ENCODE measurements at places on chromosomes 16 and 17.

GRCh38 chr17:7407485-7408251, at the start of gene NLGN2:
Gene NLGN2, plus strand, starts transcription at chr17:7407845. Its CDS starts 411 bp downstream, at chr17:7408256.
- no peak for DNase-seq

GRCh38 chr16:55250701-55251100, 73.3 kb upstream of the IRX6 start:
- no peak for DNase-seq

- no peak for DNase-seq
These were observed 54.4 kb upstream of the ICAM2 start for GRCh38 chr17:64074704-64075426.

DNA sequence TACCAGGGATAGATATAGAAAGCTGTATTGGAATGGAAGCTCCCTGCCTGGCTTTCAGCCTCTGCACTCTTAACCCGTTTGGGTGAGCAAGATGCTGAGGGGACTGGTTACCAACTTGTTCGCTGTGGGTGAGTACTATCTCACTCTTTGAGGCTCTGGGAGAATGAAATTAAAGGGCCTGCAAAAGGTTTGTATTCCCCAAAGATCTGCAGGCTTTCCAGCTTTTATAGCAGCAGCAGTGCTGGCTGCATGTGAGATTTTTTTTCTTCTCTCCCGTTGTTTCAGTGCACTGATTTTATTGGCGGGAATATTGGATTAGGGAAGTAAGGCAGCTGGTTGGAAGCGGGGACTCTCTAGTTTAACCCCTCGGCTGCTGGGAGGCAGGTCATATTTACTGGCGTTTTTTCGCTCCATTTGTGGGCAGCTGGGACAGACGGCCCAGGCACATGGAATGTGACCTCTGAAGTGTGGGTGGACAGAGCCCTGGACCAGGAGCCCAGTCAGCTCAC, 30.9 kb downstream of the C17orf75 start:
- no peak for DNase-seq

DNA sequence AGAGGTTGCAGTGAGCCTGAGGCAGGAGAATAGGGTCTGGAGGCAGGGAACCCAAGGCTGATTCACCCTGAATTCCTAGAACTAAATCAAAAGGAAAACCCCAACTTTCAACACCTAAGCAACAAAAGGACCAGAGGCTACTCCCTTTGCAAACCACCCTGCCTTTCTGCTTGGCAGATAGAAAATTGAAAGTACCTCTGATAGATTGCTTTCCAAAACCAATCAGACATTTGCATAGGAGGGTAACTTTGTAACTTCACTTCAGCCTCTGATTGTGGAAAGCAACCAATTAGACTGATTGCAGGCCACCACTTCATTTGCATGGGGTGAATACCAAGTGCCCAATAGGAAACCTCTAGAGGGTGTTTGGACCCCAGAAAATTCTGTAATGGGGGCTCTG, 10.9 kb upstream of the TMEM98 start:
- DNase-seq, result no peak

GRCh38 chr16:10410469-10410868, 24.6 kb downstream of the ATF7IP2 start:
- no peak for DNase-seq

GRCh38 chr17:58789160-58789559, 33.5 kb downstream of the PPM1E start:
- no peak for DNase-seq

GRCh38 chr17:27800522-27800921, at the start of gene NOS2:
Gene NOS2, minus strand, starts transcription at chr17:27800529. Its CDS starts 1,720 bp downstream, at chr17:27798809.
- no peak for DNase-seq

- no peak for DNase-seq
These were observed 131.0 kb downstream of the C16orf78 start for GRCh38 chr16:49504626-49505025.

DNA sequence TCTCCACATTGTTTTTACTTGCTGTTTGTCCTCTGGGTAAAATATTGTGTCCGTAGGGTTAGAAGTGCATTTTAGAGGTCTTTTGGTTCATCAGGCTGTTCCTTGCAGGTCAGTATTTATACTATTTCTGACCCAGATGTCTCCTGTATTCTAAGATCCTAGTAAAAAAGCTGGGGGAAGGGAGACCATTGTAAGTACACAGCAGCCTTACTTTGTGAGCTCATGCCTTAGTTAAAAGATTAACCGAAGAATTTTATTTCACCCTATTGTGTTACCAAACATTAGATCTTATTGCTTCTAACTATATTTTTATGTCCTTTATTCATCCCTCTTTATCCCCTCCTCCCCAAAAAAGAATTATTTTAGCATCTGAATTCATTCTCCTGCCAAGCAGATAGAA, 444.1 kb upstream of the RBFOX1 start:
- no peak for DNase-seq

- no peak for DNase-seq
These were observed 53.7 kb upstream of the ZNF267 start for GRCh38 chr16:31819948-31820347.

DNA sequence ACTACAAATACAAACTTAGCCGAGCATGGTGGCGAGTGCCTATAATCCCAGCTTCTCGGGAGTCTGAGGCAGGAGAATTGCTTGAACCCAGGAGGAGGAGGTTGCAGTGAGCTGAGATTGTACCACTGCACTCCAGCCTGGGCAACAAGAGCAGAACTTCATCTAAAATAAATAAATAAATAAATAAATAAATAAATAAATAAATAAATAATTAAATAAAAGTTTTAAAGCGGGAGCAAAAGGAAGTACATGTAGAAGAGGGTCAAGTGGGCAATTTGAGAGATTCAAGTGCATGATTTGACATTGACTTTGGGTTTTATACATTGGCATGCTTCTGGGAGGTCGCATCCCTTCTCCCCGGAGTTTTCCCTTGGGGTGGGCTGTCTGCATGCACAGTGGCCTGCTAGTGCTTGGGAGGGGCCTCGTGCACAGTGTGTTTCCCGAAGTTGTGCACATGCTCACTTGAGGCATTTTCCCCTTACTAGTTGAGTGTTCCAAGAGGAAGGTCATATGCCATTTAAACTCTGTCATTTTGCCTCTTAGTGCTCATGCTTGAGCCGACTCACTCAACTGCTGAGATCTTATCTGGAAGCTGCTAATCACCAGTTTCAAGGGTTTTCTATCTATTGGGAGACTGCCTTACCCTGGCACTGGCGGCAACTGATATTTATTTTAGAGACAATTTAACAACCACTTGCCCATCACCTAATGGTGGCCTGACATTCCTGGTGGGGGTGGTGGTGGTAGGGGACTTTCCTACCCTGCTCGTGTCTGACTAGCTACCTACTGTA, 193.2 kb upstream of the MPHOSPH6 start:
- DNase-seq, result no peak

DNA sequence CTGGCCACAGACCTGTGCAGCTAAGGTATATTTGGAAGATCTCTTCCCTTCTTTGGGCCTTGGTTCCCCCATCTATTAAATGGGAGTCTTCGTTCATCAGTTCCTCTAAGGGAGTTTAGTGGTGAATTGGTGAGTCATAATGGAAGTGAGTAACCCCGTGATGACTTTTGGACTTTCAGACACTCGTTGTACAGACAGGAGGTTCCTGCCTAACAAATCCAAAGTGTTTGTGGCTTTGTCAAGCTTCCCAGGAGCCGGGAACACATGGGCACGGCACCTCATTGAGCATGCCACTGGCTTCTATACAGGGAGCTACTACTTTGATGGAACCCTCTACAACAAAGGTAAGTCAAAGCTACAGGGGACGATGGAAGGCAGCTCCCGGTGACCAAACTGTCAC, 40.4 kb downstream of the WSCD1 start:
- DNase-seq, result no peak

DNA sequence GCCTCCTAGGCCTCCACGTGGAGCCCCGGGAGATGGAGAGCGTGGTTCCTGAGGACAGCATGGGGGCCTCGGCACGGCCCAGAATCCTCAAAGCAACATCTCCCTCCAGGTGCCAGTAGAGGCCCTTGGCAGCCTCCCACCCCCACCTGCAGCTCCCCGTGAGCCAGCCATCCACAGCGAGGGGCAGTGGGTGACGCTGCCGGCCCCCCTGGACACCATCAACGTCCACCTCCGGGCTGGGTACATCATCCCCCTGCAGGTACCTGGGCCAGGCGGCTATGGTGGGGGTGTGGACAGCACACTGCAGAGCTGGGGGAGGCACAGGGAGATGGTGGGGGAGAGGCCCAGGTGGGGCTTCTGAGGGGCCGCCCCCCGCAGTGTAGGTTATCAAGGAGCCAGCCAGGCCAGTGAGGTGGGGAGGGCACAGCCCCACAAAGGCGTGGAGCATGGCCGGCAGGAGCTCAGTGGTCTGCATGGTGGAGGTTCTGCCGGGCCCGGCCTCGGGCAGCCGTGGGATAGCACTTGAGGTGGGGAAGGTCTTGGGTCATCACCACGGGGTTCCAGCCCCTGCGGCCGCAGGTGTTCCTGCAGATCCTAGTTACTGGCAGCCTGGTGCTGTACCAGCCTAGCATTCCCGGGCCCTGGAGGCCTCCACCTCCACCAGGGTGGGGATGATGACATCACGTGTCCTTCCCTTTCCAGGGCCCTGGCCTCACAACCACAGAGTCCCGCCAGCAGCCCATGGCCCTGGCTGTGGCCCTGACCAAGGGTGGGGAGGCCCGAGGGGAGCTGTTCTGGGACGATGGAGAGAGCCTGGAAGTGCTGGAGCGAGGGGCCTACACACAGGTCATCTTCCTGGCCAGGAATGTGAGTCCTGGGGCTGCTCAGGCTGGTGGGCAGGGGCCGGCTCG, 16.4 kb downstream of the GAA start:
- DNase-seq, result no peak
